ENCODE measurements at places on chromosomes 6 and 20. TPM values are rescaled to one million over a fixed set of nuclear protein-coding genes. Genes with fewer than 3 reads are reported as not detected.

The GSTA3 gene
- not detected for total RNA-seq

The KIAA1755 gene
- 5.4 TPM for total RNA-seq

The NRSN1 gene
- total RNA-seq = not detected

The OPRM1 gene
- not detected for total RNA-seq

The SLC22A16 gene
- not detected for total RNA-seq

The SLC2A10 gene
- 2.6 TPM for total RNA-seq

The FAXC gene
- total RNA-seq = not detected

The NKAPL gene
- total RNA-seq = 5.1 TPM

The ADGRF4 gene
- total RNA-seq = not detected

The IMPG1 gene
- total RNA-seq = not detected

The CRIP3 gene
- 4.1 TPM for total RNA-seq

The PPP1R16B gene
- 6.8 TPM for total RNA-seq

The TRIM10 gene
- not detected for total RNA-seq

The AGPAT4 gene
- 2.1 TPM for total RNA-seq

The GRM1 gene
- total RNA-seq = 2.2 TPM

The NNAT gene
- total RNA-seq = not detected

The LPA gene
- total RNA-seq = not detected

The CLDN20 gene
- total RNA-seq = not detected

The PSORS1C1 gene
- 1.2 TPM for total RNA-seq

The ERMARD gene
- 6.9 TPM for total RNA-seq

The FOXA2 gene
- total RNA-seq = not detected

DNA sequence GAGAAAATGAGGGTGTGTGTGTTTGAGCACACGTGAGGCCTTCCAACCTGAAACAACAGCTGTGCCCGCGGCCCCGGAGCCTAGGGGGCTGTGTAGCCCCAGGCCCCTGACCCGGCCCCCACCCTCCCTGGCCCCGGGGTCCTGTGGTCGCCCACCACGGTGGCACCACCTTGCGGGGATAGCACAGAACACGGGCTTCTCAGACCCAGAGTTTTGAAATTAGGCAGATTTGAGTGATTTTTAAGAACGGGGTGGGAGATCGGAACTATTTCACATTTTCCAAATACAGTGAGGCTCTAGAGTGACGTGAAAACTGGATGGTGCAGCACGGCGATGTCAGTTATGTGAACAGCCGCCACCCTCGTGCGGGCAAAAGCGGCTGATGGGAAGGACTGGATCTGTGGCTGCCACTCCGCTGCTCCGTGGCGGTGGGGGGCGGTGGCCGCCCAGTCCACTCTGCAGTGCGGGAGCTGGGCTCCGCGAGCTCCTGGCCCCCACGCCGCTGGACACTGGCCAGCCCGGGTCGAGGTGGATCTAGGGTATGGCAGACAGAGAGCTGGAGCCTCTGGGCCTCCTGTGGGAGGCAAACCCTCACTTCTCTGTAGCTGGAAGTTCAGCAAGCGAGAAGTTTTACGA, 17.3 kb upstream of the BHLHE23 start:
- peak; percentile 23 for DNase-seq

GRCh38 chr20:57705127-57705899, 4.5 kb downstream of the PMEPA1 start:
- no peak for DNase-seq

- DNase-seq = no peak
Observed at GRCh38 chr6:132695773-132696172, 18.1 kb downstream of the VNN1 start.

DNA sequence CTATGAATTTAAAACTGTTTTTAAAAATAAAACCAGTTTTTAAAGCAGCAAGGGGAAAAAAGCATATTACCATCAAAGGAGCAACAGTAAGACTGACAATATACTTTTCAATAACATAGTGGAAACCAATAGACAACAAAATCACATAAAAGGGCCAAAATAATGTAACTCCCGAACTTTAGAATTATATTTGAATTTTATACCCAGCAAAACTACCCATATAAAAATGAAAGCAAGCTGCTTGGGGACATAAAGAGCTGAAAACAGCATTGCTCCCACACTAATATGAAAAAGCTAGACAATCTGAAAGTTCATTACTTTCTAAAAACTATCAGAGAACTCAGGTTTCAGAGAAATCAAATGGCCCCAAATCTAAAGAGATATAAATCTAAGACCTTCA, 199.4 kb upstream of the ARID1B start:
- DNase-seq = no peak

DNA sequence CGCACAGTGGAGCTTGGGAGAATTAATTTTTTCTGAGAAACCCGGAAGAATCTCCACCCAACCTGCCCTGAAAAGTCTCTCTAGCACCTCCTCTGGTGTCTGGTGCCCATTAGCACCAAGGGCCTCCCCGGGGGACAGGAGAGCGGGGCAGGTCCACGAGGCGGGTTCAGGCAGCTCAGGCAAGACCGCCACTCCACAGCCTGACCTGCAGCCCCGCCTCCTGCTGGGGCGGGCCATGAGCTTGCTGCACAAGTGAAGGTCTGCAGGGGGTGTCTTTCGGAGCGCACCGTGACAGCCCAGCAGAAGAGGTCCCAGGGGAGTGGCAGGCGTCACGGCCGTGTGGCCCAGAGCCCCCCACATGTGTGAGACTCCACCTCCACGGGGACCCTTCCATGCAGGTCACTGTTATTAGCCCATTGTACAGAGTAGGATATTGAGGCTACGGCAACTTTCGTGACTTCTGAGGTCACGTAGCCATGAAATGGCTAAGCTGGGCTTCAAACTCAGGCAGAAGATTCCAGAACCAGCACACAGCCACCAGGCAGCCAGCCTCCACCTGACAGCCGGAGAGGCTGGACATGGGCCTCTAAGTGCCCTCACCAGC, 63.9 kb upstream of the SLCO4A1 start:
- no peak for DNase-seq

GRCh38 chr6:34514593-34515472, 41.3 kb downstream of the SPDEF start:
- DNase-seq = no peak

- DNase-seq = no peak
Observed at GRCh38 chr6:21505574-21505990, 88.0 kb upstream of the SOX4 start.

GRCh38 chr6:157842212-157842611, 19.2 kb downstream of the SNX9 start:
- no peak for DNase-seq

DNA sequence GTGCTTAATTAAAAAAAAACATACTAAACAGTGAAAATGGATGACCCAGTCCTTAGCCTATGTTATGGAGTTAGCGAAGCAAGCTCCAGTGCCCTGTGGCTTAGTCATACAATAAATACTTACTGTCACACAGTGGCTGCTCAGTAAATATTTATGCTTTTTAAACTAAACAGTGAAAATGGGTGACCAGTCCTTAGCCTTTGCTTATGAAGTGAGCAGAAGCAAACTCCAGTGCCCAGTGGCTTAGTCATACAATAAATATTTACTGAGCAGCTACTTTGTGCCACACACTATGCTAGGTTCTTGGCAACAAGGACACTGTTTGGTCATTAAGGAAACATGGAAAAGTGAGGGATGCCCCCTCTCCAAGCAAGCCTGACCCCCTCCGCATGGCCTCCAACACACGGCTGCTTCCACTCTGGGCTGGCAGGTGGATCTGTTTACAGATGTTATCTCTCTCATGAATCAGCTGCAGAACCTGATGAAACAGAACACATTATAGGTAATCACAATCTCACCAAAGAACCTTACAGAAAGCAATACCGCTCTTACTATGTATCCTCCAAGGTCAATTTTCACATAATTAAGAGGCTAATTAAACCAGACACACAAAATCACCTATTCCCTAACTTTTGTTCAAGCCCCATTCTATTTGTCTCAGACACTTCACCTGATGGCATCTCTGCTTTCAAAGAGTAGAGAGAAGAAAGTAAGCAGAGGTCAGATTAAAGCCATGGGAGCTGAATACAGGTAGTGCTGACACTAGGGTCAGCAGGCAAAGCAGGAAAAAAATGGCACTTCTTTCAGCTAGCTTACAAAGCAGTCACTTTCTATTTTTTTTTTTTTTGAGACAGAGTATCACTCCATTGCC, 27.3 kb downstream of the CDK5RAP1 start:
- no peak for DNase-seq

- DNase-seq = no peak
Observed at GRCh38 chr20:33828326-33828844, 17.2 kb downstream of the CHMP4B start.

DNA sequence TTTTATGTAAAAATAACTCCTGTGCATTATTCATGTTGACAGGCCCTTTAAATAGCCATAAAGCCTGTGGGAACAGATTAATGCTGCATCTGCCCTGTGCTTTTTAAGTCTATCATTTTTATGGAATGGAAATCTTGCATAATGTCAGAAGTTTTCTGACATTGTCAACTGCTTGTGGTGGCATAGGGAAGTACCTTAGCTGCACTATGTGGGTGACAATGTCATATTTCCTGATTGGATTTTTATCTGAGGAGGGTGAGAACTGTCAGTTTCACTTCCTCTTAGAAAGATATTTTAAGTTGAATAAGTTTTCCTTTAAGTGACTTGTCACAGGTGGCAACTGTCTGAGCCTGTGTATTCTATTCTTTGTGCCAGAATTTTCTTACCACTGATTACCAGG, 267.9 kb downstream of the PLCB1 start:
- DNase-seq = no peak

GRCh38 chr20:1331801-1332453, 3.0 kb upstream of the SDCBP2 start:
- DNase-seq = no peak

DNA sequence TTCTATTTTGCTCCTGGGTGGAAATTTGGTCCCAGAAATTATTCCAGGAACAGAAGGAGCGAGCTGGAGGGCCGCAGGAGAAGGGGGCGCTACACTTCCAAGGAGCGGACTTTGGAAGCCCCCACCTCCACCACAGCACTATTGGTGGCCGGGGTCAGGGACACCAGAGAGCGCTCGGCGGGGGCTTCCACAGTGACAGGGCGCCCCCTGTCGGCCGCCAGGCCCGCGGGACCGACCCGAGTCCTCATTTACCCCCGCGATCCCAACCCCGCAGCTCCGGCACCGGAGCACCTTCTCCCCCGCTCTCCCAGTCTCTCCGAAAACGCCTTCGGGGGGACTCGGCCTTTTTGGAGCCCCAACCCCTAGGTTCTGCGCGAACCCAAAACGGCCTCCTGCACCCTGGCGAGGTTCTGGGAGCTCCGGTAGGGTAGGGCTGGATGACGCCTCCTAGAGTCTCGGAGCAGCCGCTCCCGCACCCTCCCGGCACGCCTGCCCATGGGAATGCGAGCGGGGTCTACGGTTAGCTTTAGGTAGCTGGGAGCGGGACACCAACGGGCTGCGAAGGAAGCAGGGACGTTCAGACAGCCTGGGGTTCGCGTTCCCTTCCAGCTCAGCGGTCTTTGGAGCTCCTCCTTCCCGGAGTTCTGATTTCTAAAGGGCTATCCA, 2.4 kb upstream of the FOXA2 start:
- peak; percentile 56 for DNase-seq

DNA sequence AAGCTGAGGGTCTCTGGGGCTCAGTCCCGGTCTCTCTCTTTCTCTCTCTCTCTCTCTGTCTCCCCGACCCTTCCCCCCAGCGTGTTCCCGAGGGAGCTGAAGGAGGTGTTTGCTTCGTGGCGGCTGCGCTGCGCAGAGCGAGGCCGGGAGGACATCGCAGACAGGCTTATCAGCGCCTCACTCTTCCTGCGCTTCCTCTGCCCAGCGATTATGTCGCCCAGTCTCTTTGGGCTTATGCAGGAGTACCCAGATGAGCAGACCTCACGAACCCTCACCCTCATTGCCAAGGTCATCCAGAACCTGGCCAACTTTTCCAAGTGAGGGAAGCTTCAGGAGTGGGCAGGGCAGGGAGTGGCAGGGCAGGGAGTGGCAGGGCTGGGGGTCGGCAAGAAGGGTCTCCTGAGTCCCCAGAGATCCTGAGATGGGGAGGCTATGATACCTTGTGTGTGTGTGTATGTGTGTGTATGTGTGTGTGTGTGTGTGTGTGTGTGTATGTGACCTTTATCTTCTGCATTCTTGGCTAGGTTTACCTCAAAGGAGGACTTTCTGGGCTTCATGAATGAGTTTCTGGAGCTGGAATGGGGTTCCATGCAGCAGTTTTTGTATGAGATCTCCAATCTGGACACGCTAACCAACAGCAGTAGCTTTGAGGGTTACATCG, 13.6 kb upstream of the ZBTB9 start:
- no peak for DNase-seq

- no peak for DNase-seq
Observed at GRCh38 chr20:31551163-31552081, 37.2 kb downstream of the HM13 start.

- no peak for DNase-seq
Observed at GRCh38 chr6:11738661-11739375, 39.8 kb downstream of the ADTRP start.

DNA sequence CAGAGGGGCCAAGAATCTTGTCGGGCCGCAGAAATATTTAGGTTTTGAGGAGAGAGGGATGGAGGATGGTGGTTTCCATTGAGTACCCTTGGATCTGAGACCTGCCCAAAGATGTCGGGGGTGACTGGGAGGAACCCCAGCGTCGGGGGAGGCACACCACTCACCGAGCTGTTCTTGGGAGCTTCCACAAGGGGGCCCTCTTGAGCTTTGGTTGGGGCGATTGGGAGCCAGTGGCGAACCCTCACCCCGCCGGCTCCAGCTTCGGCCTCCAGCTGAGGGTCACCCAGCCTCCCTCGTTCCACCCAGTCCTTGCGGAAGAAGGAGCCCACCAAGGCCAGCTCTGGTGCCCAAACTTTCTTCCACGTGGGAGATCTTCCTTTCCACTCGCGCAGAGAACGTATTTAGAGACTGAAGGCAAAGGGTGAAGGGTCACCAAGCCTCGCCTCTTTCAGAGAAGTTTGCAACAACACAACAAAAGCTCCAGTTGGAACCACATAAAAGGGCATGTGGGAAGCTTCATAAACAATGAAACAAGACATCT, 33.6 kb downstream of the APCDD1L start:
- DNase-seq = no peak

GRCh38 chr20:50439539-50440453, 70.4 kb upstream of the PTPN1 start:
- no peak for DNase-seq

DNA sequence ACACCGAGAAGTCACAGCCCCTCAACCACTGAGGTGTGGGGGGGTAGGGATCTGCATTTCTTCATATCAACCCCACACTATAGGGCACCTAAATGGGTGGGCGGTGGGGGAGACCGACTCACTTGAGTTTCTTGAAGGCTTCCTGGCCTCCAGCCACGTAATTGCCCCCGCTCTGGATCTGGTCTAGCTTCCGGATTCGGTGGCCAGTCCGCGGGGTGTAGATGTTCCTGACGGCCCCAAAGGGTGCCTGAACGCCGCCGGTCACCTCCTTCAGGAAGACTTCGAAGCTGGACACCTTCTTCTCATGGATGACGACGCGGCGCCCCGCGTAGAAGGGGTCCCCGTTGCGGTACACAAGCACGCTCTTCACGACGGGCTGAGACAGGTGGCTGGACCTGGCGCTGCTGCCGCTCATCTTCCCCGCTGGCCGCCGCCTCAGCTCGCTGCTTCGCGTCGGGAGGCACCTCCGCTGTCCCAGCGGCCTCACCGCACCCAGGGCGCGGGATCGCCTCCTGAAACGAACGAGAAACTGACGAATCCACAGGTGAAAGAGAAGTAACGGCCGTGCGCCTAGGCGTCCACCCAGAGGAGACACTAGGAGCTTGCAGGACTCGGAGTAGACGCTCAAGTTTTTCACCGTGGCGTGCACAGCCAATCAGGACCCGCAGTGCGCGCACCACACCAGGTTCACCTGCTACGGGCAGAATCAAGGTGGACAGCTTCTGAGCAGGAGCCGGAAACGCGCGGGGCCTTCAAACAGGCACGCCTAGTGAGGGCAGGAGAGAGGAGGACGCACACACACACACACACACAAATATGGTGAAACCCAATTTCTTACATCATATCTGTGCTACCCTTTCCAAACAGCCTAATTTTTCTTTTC, at the start of gene DCDC2:
TSS of gene DCDC2 (minus strand) at position 724 of the 883 bp plus-strand sequence. CDS start at position 415, 309 bp downstream.
- DNase-seq = no peak

GRCh38 chr6:29705389-29706231, 17.6 kb upstream of the HLA-F start:
- no peak for DNase-seq

All from Right ventricle myocardium superior (tissue), 1 donor.